ENCODE measurements at places on chromosomes 5 and 9.

GRCh38 chr5:73394610-73395009 lies 54.0 kb downstream of the FOXD1 start:
- DNase-seq = no peak

GRCh38 chr5:58455480-58455879 lies 4.4 kb downstream of the PLK2 start:
- DNase-seq = no peak

- DNase-seq = no peak
Observed at GRCh38 chr5:149154650-149155049, 13.4 kb downstream of the ABLIM3 start.

GRCh38 chr5:138927979-138928378 lies 52.8 kb upstream of the LRRTM2 start:
- peak; percentile 81 for DNase-seq
